ENCODE measurements at places on chromosomes 5 and 9.

- DNase-seq, result no peak
Observed at GRCh38 chr9:130846487-130847305, 11.6 kb downstream of the ABL1 start.

- DNase-seq, result no peak
Observed at GRCh38 chr5:175479125-175479881, 943 bp downstream of the SFXN1 start.

DNA sequence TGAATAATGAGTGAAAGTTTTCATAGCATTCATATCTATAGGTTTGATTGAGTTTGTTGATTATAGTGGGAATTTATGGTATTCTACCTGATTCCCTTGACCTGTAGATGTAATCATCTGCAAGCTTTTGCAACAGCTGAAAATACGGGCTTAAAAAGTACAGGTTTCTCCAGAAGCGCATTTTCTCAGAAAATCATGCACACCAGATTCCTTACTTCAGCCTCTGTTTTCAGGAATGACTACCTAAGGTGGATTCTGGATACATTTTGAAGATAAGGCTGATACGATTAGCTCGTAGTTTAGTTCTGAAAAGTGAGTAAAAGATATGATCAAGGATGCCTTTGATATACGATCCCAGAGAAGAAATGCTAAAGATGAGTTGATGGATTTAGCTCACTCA, 694.8 kb upstream of the CDH10 start:
- no peak for DNase-seq

- DNase-seq, result no peak
Observed at GRCh38 chr9:84667571-84668195, 1.8 kb upstream of the NTRK2 start.

DNA sequence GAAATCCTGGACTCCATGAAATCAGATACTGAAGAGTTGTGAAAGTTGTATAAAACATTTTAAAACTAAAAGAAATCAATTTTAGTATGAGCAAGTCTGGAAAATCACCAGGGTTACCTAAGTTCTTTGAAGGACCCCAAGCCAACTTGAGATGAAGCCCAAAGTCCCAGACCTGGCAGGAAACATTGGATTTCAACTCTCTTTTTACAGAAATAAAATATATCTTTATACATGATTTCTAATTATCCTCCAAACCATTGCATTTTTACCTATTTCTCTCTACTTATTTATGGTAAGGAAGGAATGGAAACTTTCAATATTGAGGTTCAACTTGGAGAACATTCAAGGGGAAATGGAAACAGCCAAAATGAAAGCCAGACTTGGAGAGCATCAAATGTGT, 390.6 kb upstream of the C9orf72 start:
- no peak for DNase-seq

- DNase-seq, result no peak
Observed at GRCh38 chr5:158591301-158591863, 508.3 kb downstream of the EBF1 start.

GRCh38 chr5:170809551-170809950, 26.0 kb downstream of the GABRP start:
- no peak for DNase-seq

GRCh38 chr9:75653750-75654149, 236.7 kb upstream of the PCSK5 start:
- DNase-seq, result no peak

- DNase-seq, result no peak
Observed at GRCh38 chr5:168239325-168239724, 52.1 kb upstream of the WWC1 start.

- DNase-seq, result no peak
Observed at GRCh38 chr9:129936222-129936621, 101.0 kb downstream of the USP20 start.

DNA sequence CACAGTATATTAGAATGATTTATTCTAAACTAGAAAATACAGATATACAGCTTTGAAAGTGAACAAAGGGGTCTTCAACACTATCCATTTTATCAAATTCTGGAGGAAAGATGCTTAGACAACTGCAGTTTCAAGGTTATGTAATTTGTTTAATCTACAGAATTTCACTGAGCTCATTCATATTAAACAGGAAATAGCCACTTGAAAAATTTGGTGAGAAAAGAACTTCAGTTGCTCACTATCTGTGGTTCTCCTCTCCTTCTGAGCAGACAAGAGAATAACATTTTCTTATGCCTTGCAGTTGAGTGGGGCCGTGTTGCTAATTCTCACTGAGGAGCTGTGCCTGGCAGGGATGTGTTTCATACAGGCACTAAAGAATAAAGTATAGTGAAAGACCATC, 1428.2 kb downstream of the CDH12 start:
- no peak for DNase-seq

GRCh38 chr9:5563886-5564285, 53.6 kb downstream of the PDCD1LG2 start:
- DNase-seq, result no peak

GRCh38 chr5:137666461-137666850, 69.4 kb downstream of the KLHL3 start:
- no peak for DNase-seq

- DNase-seq, result no peak
Observed at GRCh38 chr5:66789434-66789833, 193.2 kb downstream of the MAST4 start.

- no peak for DNase-seq
Observed at GRCh38 chr5:175697846-175698245, 40.0 kb downstream of the HRH2 start.

GRCh38 chr5:54822324-54822687, 163.1 kb downstream of the ESM1 start:
- no peak for DNase-seq

- DNase-seq, result no peak
Observed at GRCh38 chr5:126438267-126438666, 15.1 kb downstream of the GRAMD2B start.

DNA sequence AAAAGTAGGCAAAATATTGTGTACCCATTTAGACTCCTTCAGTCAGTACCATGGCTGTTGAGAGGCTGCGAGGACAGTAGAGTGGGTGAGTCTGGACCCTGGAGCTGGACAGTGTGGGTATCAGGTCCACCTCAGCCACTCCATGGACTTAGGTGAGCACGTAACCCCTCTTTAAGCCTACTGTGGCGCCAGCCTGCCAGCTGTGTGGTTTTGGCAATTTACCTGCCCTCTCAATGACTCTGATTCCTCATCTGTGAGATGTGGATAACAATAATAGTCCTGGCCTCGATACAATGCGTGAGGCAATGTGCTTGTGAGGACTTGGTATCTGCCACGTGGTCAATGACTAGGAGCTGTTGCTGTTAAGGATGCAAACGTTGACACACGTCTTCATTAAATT, 17.9 kb downstream of the SLC1A3 start:
- no peak for DNase-seq

DNA sequence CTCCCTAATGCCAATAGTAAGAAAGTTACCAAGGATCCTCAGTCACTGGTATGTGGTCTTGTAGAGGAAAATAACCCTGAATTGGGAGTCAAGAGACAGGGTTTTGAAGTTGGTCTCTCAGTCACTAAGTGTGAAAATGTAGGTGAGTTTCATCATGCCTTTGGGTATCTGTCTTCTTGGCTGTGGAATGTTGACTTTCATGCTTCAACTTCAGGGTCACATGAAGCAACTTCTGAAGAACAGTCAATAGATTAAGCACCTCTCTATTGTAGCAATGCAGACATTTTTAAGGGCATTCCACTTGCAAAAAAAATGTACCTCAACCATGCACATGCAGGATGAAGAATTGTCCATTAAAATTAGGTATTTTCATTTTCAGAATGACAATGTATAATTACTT, 194.6 kb downstream of the CSNK1G3 start:
- no peak for DNase-seq

DNA sequence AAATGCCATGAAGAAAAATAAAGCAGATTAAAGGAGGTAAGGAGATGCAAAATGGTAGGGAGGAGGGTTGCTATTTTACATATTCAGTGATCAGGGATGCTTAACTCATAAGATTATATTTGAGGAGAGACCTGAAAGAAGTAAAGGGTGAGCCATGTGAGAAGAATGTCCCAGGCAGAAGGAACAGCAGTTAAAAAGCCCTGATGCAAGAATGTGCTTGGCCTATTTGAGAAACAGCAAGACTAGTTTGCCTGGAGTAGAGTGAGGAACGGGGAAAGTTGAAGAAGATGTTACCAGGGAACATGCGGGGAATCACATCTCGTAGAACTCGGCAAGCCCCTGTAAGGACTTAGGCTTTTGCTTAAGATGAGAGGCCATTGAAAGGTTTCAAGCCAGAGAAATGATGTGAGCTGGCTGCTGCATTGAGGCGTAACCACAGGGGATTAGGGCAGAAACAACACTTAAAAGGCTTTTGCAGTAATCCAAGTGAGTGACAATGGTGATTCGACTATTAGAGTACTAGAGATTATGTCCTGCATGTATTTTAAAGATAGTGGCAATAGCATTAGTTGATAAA, 198.7 kb downstream of the VPS13A start:
- DNase-seq, result no peak

- DNase-seq, result no peak
Observed at GRCh38 chr9:35669331-35670145, 4.2 kb upstream of the CA9 start.
